NCI-H187 treated with DMSO at 0.1 percent for 48 hours (cell line): ENCODE measurements at places on chromosomes 7 and 10.

DNA sequence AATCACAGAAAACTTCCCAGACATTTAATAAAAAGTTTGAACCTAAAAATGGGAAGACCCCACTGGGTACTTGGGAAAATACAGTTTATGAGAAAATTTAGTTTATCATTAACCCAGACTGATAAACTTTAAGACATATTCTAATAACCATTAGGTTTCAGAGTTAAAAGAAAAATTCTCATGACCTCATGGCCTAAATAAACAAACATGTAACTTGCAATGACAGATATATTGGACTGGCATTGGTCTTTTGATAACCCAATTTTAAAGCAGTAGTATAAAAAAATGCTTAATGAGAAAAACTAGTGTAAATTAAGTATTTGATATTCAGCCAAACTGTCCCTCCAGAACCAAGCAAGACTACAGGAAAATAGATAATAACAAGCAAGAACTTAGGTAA is 67.0 kb upstream of the ZNF804B start:
- no peak for DNase-seq

GRCh38 chr7:129882531-129882930 is 70.2 kb downstream of the UBE2H start:
- no peak for DNase-seq

DNA sequence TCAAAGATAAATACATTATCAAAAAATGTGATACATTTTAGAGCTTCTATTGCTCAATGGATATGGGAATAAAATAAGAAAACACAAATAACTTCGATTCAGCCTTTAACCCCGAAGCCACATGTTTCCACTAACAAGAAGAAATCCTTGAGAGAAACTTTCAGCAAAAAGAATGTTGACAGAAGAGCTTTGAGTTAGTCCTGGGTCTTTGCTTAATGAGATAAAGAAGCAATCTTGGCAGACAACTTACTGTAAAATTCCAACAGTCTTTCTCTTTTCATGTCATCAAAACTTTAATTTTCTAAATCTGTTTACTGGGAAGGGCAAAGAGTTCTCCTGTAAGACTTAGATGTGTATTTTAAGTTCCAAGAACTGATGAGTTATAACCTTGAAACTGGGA is 810.2 kb downstream of the CNTNAP2 start:
- no peak for DNase-seq

DNA sequence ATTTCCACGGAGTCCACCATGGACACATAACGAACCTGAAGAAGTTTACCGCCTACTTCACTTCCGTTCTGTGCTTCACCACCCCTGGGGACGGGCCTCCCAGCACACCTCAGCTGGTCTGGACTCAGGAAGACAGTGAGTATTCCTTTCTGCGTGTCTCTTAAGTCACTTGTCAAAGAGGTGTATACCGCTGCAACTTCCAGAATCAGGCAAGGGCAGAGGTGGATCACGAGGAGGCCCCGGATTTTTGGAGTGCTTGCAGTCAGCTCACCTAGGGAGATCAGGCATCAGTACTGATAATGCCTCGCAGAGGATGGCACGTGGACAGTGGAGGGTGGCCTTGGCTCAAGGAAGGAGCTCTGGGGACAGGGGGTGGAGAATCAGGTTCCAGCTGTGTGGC is 630.4 kb upstream of the FOXK1 start:
- no peak for DNase-seq

GRCh38 chr10:86290933-86291615 is 75.5 kb downstream of the GRID1 start:
- no peak for DNase-seq

GRCh38 chr10:93152136-93152535 is 78.4 kb downstream of the CYP26A1 start:
- no peak for DNase-seq

GRCh38 chr7:138354066-138354465 is 106.0 kb upstream of the TRIM24 start:
- no peak for DNase-seq

GRCh38 chr10:88315755-88316154 is 267.4 kb downstream of the RNLS start:
- DNase-seq, result no peak

DNA sequence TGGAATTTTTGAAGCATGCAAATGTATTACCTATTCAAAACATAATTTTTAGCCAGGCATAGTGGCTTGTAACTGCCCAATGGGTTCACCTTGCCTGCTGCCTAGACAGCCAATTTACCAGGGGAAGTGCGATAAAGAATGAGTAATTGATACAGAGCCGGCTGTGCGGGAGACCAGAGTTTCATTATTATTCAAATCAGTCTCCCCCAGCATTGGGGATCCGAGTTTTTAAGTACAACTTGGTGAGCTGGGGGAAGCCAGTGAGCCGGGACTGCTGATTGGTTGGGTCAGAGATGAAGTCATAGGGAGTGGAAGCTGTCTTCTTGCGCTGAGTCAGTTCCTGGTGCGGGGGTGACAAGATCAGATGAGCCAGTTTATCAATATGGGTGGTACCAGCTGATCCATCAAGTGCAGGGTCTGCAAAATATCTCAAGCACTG is 29.1 kb upstream of the NRBF2 start:
- no peak for DNase-seq

GRCh38 chr7:2253021-2253420 is 11.0 kb downstream of the NUDT1 start:
- no peak for DNase-seq

DNA sequence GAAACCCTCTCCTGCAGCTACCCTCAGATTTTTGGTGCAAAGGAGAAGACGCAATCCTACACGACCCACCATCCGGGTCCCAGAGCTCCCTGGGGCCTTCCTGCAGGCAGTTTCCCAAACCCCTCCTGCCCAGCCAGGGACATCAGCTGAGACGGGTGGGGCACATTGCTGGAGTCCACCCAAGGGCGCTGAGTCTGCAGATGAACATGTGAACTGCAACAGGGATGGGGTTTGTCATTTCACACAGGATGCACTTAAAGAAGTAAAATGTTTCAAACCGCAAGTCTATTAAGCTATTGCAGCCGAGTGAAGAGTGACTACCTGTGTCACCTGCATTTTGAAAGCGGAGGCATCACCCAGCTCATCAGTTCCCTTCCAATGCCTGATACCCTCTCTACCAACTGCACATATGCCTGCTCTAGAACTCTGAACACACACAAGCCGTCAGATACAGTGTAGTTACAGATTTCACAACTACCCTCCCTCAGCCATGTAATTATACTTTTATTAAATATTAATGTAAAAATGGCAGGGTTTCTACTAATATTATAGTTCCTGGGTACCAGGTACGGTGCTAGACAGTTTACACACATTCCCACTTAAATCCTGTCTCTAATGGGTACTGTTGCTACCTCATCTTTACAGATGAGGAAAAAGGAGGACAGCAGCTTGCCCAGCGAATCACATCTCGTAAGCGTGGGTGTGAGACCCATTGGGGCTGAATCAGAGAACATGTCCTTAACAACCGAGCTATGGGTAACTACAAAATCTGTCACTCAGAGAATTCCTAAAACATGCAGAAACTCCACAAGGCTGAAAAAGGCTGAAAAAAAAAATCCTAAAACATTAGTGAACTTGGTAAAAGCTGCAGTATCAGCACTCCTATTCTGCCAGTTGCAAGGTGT is 71.2 kb downstream of the GRB10 start:
- DNase-seq, result no peak

DNA sequence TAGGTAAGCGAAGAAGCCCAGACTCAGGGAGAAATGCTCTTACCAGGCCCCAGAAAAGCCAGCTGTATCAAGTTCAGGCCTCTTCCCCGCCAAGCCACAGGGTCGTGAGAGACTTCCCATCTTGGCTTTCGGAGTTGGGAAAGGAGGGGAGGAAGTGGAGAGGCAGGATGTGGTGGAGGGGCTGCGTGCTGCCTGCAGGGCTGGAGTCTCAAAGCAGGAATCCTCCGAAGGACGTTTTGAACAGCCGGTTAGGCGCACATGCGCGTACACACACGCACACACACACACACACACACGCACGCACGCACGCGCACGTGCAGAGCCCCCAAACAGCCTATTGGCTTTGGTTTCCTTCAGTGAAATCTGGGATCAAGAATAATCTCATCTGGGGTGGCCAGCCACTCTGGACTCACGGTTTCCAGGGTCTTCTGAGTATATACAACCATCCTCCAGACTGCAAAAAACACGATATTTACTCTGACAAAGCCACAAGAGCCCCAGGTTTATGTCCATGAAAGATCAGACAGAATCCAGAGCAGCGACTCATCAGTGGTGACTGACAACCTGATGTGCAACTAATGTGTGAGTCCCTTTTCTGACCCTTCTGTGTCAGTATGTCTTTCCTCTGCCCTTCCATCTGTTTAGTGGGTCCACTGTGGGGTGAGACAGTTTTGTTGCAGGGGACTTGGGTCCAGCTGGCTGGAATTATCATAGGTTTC is 115.0 kb upstream of the ZNF438 start:
- DNase-seq, result no peak

GRCh38 chr7:44415047-44415446 is 75.4 kb downstream of the NUDCD3 start:
- DNase-seq, result no peak

GRCh38 chr7:101529560-101529959 is 99.5 kb downstream of the MYL10 start:
- no peak for DNase-seq

DNA sequence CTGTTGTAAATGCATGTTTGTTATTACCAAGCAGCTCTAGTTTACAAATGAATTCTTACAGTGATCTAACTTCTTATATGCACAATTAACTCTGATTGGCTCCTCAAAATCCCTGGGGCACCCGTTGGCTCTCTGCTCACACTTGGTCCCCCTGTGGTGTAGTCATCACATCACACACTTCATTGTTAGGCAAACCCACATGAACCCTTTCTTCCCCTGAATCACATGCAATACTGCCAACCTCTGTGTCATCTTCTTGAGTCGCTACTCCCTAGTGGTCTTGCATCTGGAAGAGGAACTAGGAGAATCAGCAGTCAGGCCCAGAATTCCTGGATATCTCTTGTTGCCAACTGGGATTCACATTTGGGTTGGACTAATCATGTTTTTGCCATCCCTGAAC is 73.1 kb downstream of the CD36 start:
- no peak for DNase-seq

DNA sequence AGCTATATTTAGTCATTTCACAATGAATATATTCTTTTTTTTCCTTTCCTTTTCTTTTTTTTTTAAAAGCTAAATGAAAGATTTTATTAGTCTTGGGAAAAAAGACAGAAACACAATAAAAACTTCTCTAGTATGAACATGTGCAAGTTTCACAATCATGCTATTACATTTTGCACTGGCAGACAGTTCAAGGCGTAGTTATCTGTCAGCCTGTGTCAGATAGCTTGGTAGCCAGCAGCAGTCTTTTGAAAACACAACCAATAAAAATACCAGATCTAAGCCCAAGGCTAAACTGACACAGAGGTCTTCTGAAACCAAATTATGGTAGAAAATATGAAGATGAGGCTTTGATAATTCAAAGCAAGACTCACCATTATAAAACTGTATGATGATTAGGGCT is 205.8 kb upstream of the TEX47 start:
- no peak for DNase-seq

DNA sequence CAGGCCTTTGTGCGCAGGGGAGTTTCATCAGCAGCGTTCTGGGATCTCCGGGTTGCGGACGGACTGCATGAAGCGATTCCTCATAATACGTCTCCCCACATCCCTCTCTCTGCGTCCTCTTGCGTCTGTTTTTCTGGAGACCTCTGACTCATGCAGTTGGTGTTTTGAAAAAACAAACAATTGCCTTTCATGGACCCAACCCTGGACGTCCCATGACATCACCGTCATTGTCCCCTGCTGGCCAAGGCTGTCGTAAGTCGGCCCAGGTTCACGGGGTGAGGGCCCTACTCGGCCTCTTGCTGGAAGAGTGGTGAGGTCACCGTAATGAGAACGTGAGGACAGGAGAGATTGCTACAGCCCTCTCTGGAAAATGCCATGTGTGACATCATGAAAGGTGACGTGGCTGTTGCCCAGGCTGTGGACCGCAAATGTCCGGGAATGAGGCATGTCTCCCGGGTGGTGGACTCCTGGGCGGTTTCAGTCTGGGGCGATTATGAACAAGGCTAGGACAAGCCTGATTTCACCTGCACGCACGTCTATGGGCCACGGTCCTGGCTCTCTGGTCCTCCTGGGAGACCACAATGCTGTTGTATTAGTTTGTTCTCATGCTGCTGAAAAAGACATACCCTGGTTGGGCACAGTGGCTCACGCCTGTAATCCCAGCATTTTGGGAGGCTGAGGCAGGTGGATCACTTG is 9.8 kb upstream of the MAFK start:
- no peak for DNase-seq

DNA sequence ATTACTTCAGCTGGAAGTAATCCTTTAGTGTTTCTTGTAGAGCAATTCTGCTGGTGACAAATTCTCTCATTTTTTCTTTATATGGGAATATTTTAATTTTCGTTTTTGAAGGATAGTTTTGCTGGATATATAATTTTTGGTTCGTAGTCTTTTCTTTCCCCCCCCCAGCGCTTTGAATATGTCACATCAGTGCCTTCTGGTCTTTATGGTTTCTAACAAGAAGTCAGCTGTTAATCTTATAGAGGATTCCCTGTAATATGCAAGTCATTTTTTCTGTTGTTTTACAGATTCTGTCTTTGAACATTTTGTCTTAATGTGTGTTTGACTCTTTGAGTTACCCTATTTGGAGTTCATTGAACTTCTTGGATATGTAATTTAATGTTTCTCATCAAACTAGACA is 96.3 kb downstream of the SDK1 start:
- DNase-seq, result no peak

DNA sequence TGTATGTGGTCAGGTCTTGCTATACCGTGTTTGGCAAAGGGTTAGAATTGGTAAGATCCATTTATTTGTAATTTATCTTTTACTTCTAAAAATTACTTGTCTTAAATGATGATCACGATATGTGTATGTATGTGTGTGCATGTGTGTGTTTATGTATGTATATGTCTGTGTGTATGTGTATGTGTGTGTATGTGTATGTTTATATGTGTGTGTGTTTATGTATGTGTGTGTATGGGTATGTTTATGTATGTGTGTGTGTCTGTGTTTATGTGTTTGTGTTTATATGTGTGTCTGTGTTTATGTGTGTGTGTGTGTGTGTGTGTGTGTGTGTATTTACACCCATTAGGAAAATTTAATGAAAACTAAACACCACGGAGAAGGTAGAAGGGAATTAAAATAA is 176.9 kb upstream of the FZD8 start:
- no peak for DNase-seq

- DNase-seq, result no peak
Observed at GRCh38 chr10:104069613-104070012, 16.1 kb downstream of the COL17A1 start.
